ENCODE measurements at places on chromosomes 16 and 17.
A peak's percentile ranks its signal among the peaks of the same experiment; 100 is the strongest.

GRCh38 chr16:57894390-57895080, 76.4 kb downstream of the CNGB1 start:
- DNase-seq = no peak

DNA sequence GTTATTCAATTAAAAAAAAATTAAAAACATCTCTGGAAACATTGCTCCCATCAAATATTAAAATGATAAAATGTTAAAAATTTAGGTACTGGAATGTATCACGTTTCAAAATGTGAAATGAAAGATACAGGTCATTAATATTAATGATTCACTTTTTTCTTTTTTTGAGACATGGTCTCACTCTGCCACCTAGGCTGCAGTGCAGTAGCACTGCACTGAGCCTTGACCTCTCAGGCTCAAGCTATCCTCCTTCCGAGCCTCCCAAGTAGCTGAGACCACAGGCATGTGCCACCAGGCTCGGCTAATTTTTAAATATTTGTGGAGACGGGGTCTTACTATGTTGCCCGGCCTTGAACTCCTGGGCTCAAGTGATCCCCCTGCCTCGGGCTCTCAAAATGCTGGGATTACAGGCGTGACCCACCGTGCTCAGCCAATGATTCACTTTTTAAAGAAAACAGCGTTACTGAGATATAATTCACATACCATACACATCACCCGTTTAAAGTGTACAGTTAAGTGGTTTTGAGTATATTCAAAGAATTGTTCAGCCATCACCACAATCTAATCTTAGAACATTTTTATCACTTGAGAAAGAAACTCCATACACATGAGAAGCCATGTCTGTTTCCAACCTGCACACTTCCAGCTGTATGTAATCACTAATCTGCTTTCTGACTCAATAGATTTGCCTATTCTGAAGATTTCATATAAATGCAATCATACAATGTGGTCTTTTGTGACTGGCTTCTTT, 19.1 kb upstream of the NETO2 start:
- no peak for DNase-seq

DNA sequence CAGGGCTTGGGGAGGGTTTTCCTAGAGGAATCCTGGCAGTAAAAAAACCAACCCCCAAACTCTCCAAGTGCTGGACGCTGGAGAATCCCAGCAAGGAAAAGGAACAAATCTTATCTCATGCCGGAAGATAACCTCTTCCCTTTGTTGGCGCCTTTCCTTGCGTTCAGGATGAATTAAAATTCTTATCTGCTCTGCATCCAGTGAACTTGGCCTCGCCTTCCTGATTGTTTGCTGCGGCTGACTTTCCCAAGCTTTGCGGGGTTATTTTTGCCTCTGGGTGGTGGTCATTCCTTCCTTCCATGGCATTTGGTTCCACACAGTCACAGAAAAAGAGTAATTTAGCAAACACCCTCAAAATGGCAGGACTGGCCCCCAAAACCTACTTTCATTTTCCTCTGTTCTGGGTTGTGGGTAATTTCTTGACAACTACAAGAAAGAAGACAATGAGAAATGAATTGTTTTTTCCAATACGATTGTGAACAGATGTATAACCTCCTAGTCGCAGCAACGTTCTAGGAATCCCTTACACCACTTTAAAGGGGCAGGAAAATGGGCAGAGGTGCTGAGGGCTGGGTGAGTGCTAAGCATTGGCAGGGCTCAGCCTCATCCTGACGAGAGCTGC, 77.8 kb downstream of the MRC2 start:
- DNase-seq = no peak

GRCh38 chr17:28896884-28897768, at the start of gene FLOT2:
TSS of gene FLOT2 (minus strand) at chr17:28897733. CDS start at chr17:28897574, 159 bp downstream.
- DNase-seq = peak; percentile 71

DNA sequence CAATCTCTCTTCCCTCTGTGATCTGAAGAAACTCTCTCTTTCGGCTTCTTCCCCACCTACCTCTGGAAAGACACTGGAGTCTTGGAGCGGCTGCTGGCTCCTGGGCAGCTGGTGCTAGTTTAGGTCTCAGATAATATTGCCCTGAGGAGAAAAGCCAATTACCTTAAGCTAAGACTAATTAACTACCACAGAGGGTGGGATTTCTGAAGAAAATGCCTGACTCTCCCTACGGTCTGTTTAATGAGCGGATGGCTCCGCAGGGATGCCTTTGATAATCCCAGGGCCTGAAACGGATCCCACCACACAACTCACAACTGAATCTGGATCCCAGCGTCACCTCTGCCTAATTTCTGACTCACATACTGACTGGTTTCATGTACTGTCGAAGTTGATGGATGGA, 127.0 kb upstream of the NLRP1 start:
- DNase-seq = no peak

DNA sequence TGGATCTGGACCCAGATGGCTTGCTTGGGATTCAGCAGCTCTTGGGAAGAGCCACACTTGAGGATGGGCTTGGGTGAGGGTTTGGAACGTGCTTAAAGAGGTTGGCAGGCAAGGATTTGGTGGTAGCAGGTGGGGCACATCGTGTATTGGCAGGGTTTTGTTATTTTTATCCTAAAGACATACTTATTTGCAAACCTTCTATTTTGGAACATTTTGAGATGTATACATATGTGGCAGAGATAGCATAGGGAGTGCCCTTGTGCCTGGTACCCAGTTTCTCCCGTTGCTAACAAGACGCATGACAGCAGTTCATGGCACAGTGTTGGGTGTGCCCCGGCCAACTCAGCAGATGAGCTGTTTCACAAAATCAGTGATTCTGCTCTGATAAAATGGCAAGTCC, 9.1 kb downstream of the BANP start:
- no peak for DNase-seq

- DNase-seq = no peak
These were observed 26.7 kb downstream of the TRIM25 start for GRCh38 chr17:56887105-56887504.

GRCh38 chr17:66465701-66466100, 163.3 kb downstream of the PRKCA start:
- no peak for DNase-seq

DNA sequence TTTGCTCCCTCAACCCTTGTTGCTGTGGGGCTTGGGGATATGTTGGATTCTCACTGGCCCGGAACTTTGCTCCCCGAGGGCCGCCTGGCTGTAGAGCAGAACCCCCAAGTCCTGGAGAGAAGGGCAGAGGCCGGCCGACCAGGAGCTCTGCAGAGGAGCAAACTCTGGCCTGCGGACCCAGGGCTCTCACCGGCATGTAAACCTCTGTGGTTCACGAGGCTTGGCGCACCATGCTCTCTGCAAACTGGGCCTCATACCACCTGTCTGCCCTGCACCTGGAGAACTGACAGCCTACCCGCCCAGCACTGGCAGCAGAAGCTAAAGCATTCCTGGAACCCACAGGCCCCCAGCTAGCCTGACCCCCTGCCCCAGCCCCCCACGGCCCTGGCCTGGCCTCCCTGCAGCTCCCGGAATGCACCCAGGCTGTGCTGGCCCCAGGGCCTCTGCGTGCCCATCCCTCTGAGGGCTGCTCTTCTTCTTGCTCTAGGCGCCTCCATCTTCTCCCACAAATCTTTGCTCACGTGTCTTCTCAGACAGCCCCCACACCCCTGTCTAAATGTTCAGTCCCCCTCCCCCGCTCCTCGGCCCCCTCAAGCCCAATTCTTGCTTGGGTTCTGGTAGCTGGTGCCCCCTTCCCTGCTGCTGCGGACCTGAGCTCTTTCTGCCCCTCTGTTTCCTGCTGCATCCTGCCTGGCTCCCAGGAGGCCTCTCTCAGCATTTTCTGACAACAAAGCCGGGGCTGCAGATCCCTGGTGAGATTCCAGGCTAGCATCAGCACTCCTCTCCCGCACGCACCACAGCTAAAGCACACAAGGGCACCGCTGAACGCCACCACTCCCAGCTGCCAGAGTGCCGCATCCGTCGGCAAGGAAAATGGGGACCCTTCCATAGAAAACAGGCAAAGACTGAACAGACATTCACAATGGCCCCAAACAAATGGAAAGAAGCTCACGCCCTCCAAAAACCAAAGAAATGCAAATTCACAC, 23.3 kb downstream of the ACTG1 start:
- no peak for DNase-seq

GRCh38 chr17:17141860-17142552, 64.1 kb downstream of the PLD6 start:
- DNase-seq = peak; percentile 42

GRCh38 chr16:71214746-71215381, 15.7 kb downstream of the HYDIN start:
- no peak for DNase-seq

GRCh38 chr17:1942666-1943435, 82.3 kb downstream of the RTN4RL1 start:
- no peak for DNase-seq

- DNase-seq = no peak
These were observed 83.8 kb downstream of the VPS53 start for GRCh38 chr17:630801-631200.

DNA sequence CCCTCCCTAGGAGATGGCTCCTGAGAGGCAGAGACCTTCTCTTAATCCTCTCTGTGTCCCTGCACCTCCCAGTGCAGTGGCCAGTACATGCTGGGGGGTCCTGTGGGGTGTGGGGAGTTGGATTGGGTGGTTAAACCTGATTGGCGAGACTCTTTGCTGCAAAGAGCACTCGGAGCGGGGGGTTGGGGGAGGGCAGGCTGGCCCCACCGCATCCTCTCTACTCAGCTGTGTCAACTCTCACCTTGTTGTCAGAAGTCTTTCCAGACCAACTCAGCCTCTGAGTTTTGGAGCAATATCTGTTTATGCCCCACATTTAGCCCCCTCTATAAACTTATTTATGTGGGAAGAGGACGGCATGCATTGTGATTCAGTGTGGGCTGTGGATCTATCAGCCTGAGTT, 40.0 kb downstream of the SMARCE1 start:
- DNase-seq = peak; percentile 69

- DNase-seq = no peak
These were observed 113.3 kb downstream of the VPS53 start for GRCh38 chr17:601244-601925.

DNA sequence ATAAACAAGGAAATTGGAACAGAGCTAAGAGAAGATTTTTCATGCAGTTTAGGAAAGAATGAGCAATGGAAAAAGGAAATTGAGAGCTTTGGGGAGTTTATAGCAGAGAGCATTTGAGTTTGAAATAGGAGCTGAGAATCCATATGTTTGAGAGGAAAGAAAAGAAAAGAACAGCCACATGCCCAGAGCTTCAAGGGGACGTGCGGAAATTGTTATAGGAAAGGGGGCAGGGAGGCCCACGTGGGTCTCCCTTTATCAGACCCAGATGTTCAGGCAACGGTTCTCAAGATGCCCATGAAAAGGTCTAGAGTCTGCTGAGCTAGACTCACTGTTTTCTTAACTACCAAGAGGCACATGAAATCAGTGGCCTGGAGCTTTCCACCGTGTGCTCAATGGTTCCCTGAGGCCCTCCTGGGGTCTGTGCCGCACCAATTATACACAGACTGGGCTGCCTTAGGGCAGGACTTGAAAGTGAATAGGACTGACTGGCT, 31.2 kb downstream of the CHD9 start:
- no peak for DNase-seq

GRCh38 chr17:40794466-40794865, 5.3 kb downstream of the KRT28 start:
- DNase-seq = no peak

GRCh38 chr16:88920618-88921590, 54.4 kb upstream of the PABPN1L start:
- DNase-seq = no peak

DNA sequence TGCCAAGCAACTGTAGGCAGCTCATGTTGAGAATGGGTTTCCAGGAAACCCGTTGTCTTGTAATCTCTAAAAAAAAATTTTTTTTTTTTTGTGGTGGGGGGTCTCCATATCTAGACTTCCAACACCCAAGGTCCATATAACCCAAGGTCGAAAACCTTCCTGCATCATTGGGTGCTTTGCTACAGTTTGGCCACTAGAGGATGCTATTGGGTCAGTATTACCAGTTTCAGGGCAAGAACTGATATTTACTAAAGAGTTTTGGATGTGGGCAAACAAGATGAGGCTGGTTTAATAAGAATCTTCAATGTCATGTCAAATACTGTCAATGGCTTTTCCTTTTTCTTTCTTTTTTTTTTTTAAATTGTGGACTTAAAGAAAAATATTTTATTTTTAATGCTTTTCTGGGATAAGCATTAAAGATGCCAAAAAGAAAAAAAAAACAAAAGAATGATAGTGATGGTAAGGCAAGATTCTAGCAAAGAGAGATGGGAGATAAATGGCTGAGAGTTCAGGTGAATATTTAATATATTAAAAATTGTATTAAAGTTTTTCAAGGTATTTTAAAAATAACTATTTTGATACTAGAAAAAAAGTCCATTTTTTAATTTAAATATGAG, 62.2 kb downstream of the DHRS7C start:
- DNase-seq = peak; percentile 8

GRCh38 chr17:50424996-50425681, 879 bp upstream of the ACSF2 start:
- no peak for DNase-seq

GRCh38 chr16:50497592-50497991, 50.6 kb upstream of the NKD1 start:
- DNase-seq = no peak

All from CD4-positive, alpha-beta T cell treated with Interleukin-6 at 100 ng/mL for 8 hours (primary cell).